ENCODE measurements at places on chromosomes 12 and 14.

DNA sequence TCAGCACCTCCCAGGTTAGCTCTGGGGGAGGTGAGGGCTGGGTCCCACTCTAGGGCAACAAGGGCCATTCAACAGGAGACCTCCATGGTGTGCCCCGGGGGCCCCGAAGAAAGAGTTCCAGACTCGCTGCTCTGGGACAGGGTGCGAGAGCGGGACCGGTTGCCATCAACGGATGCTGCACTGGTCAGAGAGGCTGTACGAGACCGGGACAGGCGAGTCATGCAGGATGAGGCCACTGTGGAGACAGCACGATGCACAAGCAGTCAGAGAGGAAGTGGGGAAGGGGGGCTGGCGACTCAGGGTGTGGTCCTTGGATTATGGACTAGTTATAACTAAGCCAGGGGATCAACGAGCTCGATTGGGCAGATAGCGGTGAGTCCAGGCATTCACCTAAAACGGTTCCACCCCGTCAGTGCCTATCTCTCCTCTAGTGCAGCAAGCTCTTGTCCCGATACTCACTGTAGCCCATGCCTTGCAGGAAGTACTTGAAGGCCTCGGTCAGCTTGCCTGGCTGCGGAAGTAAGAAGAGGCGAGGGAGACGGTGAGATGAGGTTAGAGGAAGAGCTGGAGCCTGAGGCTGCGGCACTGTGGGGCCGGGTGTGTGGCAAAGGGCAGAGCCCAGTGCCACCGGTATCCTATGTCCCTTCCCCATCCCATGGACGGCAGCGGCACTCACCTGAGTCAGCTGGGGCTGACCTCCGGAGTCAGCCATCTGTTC lies 7.2 kb downstream of the NDRG2 start:
- DNase-seq = no peak

GRCh38 chr12:109259545-109259895 lies 49.6 kb downstream of the FOXN4 start:
- DNase-seq = no peak

GRCh38 chr12:40222247-40222646 lies 2.5 kb upstream of the LRRK2 start:
- DNase-seq = no peak

- DNase-seq = no peak
These were observed 61.1 kb downstream of the NTF3 start for GRCh38 chr12:5493018-5493417.

DNA sequence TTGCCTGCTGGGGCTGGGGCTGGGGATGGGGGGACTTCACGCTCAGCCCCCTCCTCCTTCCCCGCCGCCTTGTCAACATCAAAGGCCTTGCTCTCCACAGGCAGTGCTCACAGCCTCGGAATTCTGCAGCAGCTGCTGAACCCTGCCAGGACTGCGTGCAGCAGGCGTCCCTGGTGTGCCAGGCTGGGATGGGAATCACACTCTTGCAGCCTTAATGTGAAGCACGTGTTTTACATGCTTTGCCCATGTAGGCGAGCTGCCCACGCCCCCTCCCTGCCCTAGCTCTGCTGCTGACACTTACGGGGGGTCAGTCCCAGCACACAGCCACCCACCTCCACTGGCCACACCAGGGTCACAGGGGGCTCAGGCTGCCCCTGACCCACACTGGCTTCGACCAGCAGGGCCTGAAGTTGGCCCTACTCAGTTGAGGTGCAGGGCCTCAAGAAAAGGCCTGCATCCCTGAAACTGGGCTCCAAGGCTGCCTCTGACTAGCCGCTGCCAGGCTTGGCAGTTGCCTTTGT lies 276.2 kb upstream of the RTL1 start:
- no peak for DNase-seq

DNA sequence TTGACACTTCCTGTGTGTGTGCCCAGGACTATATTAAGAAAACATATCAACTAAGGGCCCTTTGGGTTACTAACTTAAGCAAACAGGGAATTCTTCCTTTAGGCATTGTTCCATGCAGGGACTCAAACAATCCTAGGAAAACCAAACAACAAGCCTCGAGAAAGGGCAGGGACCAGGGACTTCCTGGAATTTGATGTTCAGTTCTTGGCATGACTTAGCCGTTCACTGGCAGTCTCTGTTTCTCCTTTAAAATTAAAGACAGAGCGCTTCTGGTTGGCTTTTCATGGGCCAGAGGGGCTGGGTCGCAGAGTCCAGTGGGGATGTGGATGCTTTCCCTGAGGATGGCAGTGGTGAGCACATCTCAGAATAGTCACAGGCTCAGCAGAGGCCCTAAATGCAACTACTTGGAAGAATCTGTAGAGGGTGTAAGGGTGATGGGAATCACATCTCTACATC lies 35.2 kb downstream of the RNFT2 start:
- DNase-seq = no peak

- DNase-seq = no peak
These were observed 100.6 kb upstream of the BCL2L14 start for GRCh38 chr12:11970155-11970520.

DNA sequence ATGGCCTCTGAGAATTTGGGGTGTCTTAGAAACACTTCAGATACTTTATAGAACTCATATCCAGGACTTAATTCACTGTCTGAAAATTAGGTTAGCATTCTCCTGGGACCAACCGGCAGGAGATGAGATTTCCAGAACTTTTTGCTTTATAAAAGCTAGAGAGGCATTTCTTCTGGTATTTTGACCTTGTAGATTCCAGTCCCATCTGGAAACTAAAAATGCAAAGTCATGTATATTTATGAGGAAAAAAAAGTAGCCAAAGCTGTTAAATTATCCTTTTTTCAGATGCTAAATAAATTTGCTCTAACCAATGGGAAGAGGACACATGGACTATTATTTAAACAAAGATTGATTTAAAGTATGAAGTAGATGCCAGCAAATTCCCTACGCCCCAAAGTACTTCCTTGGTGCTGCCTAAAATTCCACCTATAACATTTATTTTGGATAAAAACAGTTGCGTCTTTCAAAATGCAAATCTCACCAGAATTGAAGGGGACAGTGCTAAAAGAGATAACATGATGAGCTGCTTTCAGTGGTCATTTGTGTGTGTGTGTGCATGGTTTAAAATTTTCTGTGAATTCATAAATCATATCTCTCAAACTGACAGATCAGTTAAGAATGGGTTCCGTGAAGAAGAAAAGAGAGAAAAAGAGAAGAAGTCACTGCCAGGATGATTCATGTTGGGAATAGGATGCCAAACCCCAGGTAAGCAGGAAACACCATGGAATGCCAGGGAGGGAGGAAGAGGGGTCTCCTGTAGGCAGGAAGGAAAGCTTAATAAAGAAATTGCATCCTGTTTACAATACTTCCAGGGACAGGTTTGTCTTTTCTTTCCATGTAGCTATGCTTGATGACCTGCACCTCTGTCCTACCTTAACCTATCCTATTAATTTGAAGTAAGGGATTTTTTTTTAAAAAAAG lies 97.7 kb upstream of the RGS6 start:
- DNase-seq = no peak

- no peak for DNase-seq
These were observed 2.1 kb upstream of the OXA1L start for GRCh38 chr14:22764382-22764781.

GRCh38 chr14:36258241-36258640 lies 62.2 kb downstream of the MBIP start:
- DNase-seq = no peak

DNA sequence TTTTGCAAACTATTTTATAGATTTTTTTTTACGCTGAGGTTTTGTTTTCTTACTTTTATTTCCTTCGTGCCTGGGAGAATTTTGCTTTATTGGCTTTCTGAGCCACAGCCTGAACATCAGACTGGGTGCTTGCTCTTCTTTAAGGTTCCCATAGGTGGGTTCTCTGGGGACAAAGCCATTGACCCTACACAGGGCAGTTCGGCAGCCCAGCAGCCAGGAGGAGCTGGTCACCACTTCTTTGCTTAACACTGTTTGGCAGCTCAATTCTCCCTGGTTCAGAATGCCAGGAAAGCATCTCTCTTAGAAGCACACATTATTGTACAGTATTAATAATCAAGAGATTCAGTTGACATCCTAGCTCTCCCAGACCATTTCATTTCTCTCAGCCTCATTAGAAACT lies 140.8 kb upstream of the NEDD1 start:
- DNase-seq = no peak

DNA sequence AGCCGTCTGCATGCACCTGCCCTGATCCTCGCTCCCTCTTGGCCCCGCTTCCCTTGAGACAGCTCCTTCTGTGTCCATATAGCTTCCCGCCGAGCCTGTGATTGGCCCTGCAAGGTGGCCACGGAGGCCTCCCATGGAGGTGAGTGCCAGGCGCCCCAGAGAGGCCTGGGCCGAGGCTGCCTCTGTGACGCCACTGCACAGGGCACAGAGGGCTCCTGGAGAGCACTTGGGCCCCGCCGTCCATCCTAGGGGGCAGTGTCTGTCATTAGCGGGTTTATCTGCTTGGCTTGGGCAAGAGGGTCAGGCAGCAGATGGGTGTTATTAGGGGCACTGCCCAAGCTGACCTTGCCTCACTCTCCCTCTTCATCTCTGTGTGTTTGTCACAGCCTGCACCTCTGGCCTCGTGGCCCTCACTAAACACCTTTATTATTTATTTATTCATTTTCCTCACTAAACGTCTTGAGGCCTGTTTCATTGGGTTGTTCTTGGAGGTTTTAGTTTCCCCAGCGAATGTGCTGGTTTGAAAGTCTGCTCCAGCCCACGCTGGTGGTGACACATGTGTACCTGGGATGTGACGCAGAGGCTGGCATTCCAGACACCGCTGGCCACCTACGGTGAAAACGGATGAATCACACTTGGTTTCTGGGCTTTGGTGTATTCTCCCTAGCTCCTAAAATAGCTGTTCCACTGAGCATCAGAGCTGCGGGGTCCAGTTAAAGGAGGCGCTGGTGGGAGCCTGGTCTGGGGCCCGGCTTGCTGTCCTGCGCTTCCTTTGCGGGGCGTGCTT lies 5.9 kb downstream of the ZFYVE21 start:
- no peak for DNase-seq

DNA sequence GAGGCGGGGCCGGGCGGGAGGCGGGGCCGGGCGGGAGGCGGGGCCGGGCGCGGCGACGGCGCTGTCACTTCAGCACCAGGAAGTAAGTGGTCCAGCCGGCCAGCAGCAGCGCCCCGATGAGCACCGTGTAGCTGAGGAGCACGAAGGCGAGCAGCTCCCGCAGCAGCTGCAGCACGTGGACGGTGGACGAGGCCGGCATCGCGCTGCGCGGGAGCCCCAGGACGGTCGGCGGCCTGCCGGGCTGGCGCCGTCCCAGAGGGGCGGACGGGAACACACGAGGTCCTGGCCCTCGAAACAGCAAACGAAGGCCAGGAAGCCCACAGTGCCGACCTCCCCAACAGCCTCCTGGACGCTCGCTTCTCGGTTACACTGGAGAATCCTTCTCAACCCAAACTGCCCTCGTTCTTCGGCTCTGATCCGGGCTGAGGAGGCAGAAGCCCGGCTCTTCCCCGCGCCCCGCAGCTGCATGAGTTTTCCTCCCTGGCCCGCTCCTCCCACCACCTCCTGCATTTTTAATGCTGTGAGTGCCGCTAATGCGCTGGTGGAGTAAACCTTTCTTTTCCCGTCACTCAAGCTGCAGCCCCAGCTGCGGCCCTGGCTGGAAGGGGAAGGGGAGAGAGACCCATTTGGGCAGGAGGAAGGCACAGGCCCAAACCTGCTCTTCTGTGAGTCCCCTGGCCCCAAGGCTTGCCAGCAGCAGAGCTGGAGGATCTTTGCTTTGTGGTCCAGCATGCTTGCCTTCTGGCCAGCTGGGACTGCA lies 694 bp upstream of the DIABLO start:
- DNase-seq = no peak

DNA sequence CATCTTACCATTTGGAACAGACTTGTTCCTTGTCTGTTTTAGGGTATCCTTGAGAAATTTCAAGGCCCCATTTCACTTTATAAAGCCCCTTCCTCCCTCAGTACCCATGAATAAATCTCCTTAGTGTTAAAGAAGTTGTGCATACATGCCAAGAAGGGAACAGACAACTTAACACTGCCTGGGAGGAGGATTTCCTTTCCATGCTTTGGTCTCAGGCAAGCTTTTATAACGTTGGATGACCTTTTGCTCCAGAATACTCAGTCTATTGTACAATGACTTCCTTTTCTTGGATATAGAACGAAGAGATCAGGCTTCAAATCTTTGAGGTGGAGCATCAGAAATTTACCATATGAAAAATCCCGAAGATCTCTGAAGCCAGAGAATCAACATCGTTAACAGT lies 551.4 kb downstream of the PRKD1 start:
- no peak for DNase-seq

DNA sequence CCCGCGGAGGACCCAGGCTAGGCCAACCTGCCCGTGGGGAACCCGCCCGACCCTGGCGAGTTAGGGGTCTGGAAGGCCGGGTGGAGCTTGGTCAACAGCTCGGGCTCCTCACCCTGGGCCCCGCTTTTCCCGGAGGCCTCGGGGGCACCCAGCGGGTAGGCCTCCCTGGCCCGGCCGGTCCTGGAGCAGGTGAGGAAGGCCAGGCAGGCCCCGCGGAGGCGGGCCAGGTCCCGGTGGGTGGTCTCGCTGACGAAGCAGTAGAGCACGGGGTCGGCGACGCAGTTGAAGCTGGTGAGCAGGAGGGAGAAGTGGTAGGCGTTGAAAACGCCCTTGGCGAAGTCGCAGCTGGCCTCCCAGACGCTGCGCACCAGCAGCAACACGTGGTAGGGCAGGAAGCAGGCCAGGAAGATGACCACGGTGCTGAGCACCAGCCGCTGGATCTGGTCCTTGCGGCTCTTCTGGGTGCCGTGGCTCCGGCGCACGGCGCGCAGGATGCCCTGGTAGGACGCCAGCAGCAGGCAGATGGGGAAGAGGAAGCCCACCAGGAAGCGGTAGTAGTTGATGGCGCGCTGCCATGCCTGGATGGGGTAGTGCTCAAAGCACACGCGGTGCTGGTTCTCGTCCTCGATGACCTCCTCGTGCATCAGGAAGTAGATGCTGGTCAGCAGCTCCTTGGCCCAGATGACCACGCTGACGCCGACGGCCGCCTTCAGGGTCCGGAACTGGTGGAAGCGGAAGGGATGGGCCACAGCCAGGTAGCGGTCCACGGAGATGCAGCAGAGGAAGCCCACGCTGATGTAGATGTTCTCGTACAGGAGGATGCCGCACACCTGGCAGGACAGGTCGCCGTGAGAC lies 10.3 kb downstream of the GPR68 start:
- DNase-seq = no peak

DNA sequence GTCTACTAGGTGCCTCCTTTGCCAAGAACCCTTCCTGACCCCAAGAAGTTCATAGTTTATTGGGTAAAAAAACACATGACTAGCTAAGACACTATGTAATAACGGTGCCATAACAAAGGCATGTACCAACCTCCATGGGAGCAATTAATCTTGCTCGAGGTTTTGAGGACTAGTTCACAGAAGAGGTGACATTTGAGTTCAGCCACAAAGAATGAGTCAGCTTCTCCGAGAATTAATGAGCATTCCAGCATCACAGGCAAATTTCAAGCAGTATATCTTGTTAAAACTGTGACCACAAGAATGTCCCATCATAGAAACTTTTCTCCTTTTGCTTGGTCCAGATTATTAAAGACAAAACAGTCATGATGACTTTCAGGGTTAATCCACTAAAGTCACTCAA lies 113.0 kb upstream of the RAP1B start:
- DNase-seq = no peak

- DNase-seq = no peak
These were observed 27.9 kb downstream of the TMCC3 start for GRCh38 chr12:94622475-94622874.

- no peak for DNase-seq
These were observed 66.4 kb downstream of the CHST11 start for GRCh38 chr12:104522985-104523722.

GRCh38 chr14:101687756-101688546 lies 73.6 kb upstream of the PPP2R5C start:
- DNase-seq = no peak
